ENCODE measurements at places on chromosomes 6 and 20. TPM values are rescaled to one million over a fixed set of nuclear protein-coding genes. Genes with fewer than 3 reads are reported as not detected.

Gene MLN
- not detected for total RNA-seq

Gene SRSF12
- total RNA-seq: 0.53 TPM

DNA sequence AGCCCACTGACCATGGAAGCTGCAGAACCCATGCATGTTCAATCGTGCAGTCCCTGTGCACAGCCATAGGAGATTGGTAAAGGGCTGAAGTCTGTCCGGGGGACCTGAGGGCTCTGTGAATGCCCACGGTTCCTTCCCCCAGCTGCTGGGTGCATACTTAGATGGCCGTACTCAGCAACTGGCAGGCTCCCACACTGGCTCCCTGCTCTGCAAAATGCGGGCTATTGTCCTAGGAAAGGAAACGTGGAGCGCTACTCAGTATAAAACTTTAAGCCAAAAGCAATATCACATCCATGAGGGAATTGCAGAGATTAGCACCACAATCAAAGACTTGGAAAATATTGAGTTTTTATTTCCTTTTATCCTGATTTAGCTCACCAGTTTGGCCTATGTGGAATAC lies 202.0 kb downstream of the WDR27 start:
- H3K27me3 ChIP-seq: no peaks in the 10 kb centered on the region
- no peaks in the 10 kb centered on the region for H3K36me3 ChIP-seq
- no peaks in the 10 kb centered on the region for H3K4me1 ChIP-seq
- no peak overlapping the region for H3K4me3 ChIP-seq

DNA sequence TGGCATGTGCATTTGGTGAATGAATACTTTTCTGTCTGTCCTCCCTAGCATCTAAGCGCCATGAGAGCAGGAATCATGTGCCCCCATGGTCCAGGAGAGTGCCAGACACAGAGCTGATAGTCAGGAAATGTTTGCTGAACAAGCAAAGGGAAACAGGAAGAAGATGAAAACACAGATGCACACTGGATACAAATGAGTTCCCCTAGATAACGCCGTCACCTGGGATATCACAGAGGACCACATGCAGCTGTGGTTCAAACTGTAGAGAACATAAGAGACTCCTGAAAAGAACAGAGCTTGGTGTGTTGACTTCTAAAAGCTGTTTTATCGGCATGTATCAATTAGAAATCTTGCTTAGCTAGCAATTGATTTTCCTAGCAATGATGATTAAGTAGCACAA lies 293.7 kb downstream of the BTBD3 start:
- H3K27me3 ChIP-seq: no peaks in the 10 kb centered on the region
- no peaks in the 10 kb centered on the region for H3K36me3 ChIP-seq

DNA sequence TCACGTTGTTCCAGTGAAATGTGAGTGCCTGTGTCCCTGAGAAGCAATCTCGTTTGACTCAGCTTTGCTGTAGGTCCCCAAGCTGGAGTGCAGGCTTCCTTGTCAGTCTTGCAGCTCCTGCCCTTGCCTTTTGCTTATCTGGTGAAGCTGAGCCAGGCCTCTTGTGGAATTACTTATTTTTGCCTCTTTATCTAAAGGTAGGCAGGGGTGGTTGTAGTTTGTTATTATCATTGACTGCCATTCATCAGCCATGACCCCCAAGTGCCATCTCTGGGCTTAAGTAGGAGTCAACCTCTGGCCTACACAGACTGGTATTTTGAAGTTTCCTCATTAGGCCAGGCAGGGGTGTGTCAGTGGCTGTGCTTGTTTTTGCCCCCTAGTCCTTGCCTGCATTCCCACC lies 2.1 kb downstream of the TMEM14B start:
- no peak overlapping the region for H3K27ac ChIP-seq
- H3K4me3 ChIP-seq: peak overlapping the region; percentile 88
- H3K36me3 ChIP-seq: peaks cover 40% of the 10 kb centered on the region
- DNase-seq: no peak
- no peaks in the 10 kb centered on the region for H3K27me3 ChIP-seq
- peaks cover 20% of the 10 kb centered on the region for H3K4me1 ChIP-seq

Measured in ascending aorta (tissue), 2 donors.